AG09319 (cell line): ENCODE measurements at places on chromosomes 12 and 14.

GRCh38 chr14:80059041-80059440 is 152.3 kb downstream of the DIO2 start:
- DNase-seq = no peak

- DNase-seq = peak; percentile 15
Observed at GRCh38 chr12:49187184-49187583, 1.7 kb downstream of the TUBA1A start.

DNA sequence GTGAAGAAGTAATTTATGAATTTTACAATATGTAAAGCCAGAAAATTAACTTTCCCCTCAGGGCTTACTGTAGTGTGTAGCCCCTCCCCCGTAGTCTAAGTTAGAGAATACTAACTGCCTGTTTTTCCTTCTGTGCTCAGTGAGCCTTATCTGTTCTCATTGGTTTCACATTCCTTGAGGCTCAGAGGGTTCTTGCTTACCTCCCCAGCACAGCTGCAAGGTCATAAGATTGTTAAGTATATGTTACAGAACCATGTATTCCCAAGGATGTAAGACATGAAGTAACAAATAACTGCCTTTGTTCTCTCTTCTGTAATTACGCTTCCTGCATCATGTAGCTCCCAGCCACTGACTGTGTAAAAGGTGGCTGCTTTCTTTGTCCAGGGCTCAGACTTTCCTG is 1351.1 kb downstream of the TMEM121 start:
- DNase-seq = no peak

- DNase-seq = peak; percentile 75
Observed at GRCh38 chr14:85531141-85531586, 1.2 kb downstream of the FLRT2 start.

GRCh38 chr12:19273482-19274330 is 144.2 kb downstream of the PLEKHA5 start:
- peak; percentile 92 for DNase-seq

GRCh38 chr12:50006754-50007442 is 18.4 kb downstream of the RACGAP1 start:
- DNase-seq = no peak

- DNase-seq = no peak
Observed at GRCh38 chr12:16913832-16914490, 308.0 kb upstream of the LMO3 start.

GRCh38 chr12:121797937-121798786 is 4.7 kb upstream of the RHOF start:
- no peak for DNase-seq

DNA sequence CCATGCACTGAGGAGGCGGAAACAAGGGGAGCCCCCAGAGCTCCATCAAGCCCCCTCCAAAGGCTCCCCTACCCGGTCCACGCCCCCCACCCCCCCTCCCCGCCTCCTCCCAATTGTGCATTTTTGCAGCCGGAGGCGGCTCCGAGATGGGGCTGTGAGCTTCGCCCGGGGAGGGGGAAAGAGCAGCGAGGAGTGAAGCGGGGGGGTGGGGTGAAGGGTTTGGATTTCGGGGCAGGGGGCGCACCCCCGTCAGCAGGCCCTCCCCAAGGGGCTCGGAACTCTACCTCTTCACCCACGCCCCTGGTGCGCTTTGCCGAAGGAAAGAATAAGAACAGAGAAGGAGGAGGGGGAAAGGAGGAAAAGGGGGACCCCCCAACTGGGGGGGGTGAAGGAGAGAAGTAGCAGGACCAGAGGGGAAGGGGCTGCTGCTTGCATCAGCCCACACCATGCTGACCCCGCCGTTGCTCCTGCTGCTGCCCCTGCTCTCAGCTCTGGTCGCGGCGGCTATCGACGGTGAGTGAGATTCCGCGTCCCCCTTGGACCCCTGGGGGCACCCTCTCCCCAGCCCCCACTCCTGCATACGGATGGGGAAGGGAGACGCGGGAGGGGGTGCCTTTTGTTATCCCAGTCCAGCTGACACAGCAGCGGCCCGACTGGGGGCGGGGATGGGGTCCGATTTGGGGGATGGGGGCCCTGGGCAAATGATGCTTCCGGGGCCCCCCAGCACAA is 400 bp downstream of the LRP1 start:
- no peak for DNase-seq

DNA sequence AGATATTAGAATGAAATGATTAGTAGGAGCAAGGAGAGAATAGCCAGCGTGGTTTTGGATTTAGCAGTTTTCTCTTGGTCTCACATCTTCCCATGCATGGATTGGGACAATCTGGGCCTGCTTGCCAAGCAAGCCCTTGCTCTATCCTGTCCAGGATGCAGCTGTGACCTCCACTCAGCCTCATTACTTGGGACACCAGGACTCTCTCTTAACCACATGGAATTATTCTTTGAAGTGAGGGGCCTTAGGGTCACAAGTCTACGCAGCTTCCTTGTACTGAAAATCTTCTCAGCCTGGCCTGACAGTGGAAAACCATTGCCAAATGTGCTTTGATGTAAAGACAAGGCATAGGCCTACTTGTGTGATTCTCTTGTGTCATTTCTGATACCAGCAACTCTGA is 28.0 kb upstream of the DCN start:
- DNase-seq = no peak

DNA sequence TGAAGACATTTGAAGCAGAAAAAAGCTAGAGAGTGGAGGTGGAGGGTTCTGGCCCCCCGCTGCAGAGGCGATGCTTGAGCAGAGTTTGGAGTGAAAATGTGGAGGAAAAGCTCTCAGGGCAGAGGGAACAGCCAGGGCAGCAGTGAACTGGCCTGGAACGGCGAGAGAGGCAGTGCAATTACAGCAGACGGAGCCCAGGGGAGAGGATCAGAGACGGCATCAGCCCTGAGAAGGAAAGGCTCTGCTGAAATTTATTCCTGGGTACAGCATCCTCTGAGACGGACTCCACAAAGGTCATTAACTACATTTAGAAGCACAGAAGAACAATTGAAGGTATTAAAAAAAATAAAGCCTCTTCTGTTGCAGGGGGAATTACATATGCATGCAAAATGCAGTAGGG is 14.2 kb downstream of the STON2 start:
- no peak for DNase-seq

GRCh38 chr12:8037947-8038346 is 5.4 kb downstream of the FOXJ2 start:
- DNase-seq = no peak

GRCh38 chr12:100993916-100994450 is 199.4 kb downstream of the ANO4 start:
- DNase-seq = no peak

DNA sequence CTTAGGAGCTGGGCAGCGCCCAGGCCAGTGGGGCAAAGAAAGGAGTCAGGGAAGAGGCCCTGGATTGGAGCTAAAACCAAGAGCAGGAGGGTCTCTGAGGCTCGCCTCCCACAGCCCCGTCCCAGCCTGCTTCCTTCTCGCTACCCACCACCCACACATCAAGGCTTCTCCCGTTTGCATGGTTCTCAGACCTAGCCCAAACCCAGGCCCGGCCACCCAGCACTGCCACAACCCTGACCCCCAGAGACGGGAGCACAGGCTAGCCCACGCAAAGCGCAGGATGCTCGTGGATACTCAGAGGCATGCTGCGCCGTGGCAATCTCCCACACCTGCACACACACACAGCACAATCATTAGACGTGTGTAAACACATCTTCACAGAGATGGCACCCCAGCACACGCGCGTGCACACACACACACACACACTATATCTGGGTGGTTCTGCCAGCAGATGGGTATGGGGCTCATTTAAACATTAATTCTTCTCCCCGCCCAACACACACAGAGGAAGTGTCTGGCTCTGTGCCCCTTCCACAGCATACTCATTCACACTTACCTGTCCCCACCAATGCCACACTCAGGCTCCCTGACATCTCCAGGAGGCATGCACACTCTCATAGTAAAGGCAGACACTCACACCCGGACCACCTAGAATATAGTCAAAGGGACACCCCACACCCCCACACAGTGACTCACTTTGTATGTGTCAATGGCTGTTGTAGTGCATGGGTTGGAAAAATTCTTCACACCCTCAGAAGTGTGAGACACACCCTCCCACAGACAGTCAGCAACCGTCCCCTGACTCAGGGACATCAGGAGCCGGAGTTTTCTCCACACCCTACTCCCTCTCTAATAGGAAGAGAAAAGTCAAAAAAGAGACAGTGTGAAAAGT is 1.1 kb downstream of the CARMIL3 start:
- DNase-seq = no peak

- DNase-seq = no peak
Observed at GRCh38 chr14:78178071-78178470, 7.9 kb downstream of the NRXN3 start.

DNA sequence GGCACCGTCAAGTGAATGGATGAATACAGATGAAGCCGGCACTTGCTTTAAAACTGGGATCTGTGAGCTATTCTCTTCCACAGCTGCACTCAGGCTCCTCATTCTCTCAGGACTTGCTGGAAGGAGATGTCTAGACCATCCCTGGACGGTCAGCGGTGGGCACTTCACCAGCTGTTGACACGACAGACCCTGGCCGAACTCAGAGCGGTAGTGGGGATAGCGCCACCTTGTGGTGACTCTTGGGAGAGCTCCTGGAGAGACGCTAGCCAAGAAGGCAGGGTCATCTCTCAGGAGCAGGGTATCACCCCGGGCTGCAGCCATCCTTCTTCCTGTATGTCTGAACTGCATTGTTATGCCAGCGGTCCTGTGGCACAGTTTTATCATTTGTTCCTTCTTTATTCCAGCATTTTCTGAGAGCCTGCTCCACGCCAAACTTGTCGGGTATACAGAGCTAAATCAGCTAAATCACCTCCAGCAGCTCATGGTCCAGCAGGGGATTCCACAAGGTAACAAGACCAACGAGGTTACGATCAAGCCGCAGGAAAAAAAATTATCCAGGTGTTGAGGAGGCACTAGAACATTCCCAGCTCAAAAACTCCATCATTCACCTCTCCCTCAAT is 10.0 kb downstream of the WNT1 start:
- DNase-seq = no peak

DNA sequence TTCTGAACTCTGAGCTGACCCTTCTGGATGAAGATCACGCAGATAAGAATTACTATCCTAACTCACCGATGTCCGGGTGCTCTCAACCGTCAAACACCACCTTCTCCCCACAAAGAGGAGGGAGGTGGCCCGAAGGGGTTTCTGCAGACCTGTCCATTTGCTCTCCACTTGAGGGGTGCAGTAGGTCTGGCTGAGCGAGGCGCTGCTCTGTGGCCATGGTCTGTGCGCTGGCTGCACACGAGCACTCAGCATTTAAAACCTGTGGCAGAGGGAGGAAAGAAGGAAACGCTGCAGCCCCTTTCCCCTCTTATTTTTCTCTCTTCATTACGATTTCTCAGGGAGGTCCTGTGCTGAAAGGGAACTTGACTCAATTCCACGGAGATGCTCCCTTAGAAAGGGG is 1.5 kb upstream of the HOXC13 start:
- no peak for DNase-seq

GRCh38 chr12:101700299-101700820 is 2.9 kb downstream of the CHPT1 start:
- no peak for DNase-seq

- DNase-seq = no peak
Observed at GRCh38 chr12:111635524-111635923, 36.4 kb upstream of the ATXN2 start.

- DNase-seq = no peak
Observed at GRCh38 chr12:57146961-57147944, at the start of gene LRP1-AS. TSS of gene LRP1-AS (minus strand) at chr12:57147619.

- no peak for DNase-seq
Observed at GRCh38 chr14:67643713-67644112, 24.0 kb downstream of the ARG2 start.

DNA sequence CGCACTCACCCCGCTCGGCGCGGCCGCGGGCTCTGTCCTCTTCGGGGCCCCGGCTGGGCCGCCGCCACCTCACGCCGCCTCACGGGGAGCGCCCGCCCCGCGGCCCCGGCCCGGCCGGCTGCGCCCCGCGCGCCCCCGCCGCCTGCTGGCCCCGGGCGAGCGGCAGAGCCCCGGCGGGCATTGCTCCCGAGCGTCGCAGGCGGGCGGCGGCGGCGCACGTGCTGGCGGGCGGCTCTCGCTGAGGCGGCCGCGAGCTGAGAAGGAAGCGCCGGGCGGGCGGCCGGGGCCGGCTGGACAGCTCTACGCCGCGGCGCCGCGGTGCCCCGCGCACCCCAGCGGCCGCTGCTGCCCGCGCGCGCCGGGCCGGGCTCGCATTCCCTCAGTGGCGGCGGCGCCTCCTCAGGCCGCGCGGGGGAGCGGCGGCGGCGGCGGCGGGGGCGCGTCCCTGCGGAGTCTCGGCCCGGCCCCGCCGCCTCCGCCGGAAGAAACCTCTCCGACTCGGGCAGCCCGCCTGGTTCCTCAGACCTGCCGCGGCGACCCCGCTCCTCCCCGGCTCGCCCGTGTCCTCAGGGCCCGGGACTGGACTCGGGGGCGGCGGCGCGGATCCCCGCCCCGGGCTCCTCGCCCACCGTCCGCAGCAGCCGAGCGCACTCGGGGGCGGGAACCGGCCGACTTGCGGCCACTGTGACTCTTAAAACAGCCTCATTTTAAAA is at the start of gene PITPNM2:
Gene PITPNM2, minus strand, starts transcription at position 347 of the 713 bp plus-strand sequence. CDS start 116,500 bp downstream, outside the sequence.
- no peak for DNase-seq

DNA sequence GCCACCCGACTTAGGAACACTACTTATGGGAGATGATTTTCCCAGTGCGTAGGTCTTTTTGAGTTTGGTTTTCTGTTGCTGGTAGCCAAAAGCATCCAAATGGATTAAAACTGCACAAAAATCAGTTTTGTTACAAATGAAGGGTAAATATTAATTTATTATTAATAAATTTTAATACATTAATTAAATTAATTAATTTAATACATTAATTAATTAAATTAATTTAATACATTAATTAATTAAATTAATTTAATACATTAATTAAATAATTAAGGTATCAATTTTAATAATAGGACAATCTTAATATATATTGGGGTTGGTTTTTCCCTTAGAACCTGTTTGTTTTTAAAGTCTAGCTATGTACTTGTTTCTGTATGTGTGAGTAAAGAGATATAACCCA is 23.6 kb downstream of the AK7 start:
- no peak for DNase-seq

GRCh38 chr12:1094714-1095113 is 103.7 kb downstream of the ERC1 start:
- no peak for DNase-seq

- no peak for DNase-seq
Observed at GRCh38 chr12:121806546-121807423, 3.0 kb downstream of the SETD1B start.

DNA sequence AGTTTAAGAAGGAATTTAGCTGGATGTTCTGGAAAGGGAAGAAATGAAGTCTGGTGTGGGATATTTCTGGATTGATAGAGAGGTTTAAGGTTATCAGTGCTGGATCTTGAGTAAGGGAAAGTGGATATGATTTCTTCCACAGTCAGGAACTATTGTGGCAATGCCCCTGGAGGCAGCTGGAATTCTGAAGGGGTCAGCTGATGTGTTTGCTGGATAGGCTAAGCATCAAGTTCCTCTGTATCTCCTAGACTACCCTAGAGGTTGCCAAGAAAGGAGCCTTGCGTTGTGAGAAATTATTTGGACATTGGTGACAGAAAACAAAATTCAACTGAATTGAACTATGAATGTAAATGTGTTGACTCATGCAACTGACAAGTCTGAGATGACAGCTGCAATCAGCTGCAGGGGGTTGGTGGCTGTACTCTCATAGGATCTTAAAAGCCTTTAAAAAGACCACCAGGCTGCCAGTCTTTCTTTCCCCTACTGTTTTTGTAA is 244.4 kb downstream of the ATXN7L3B start:
- DNase-seq = no peak
